ENCODE measurements at places on chromosomes 7 and 10.

DNA sequence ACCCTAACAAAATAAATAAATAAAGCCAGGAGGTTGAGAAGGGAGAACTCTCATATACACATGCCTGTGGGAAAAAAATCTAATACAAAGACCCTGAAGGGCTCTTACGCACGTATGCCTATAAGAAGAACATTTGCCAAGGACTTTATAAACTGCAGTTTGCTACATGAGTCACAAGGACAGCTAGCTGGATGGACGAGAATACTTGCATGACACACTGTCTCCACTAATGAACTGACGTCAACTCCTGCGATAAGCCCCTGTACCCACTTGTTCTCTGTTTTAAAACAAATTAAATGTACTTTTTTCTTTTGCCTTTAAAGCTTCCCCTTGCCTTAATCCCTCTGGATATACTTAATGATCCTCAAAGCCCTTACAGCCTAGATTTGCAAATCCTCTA, 374.6 kb upstream of the GHITM start:
- DNase-seq = no peak

- DNase-seq = no peak
These were observed 10.8 kb upstream of the LIPA start for GRCh38 chr10:89262086-89263051.

DNA sequence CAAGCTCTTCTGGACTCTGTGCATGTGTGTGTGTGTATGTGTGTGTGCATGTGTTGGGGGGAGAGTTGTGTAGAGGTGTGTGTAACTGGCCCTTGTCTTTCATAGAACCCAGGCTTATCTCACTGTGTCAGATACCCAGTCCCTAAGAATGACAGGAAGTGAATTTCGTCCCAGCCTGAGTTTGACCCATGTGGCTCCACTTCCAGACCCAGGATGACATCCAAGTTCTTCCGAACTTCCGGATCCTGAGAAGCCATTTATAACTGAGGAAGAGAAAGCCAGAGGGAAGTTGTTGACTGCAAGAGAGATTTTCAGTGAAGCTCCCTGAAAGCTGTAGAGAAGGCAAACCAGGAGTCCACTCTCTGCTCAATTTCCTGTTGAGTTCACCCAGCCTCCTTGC, 53.2 kb downstream of the ADRB1 start:
- no peak for DNase-seq

DNA sequence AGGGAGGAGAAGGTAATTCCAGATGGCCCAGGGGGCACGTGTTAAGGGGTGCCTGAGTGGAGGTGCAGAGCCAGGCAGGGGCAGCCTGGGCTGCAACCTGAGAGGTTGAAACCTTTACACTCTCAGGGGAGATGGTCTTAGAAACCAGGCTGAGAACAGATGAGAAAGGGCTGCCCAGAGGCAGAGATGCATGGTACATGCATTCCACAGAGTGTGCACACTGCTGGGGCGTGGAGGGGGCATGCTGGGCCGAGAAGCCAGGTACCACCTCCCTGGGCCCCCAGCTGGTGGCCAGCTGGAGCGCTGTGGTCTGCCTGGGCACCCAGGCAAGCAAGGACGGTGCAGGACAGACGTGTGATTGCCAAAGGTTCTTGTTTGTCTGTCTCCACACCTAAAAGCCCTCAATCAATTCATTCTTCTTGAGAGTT, 14.1 kb upstream of the CSGALNACT2 start:
- no peak for DNase-seq

- DNase-seq = no peak
These were observed 112.3 kb downstream of the HGF start for GRCh38 chr7:81657551-81657950.

DNA sequence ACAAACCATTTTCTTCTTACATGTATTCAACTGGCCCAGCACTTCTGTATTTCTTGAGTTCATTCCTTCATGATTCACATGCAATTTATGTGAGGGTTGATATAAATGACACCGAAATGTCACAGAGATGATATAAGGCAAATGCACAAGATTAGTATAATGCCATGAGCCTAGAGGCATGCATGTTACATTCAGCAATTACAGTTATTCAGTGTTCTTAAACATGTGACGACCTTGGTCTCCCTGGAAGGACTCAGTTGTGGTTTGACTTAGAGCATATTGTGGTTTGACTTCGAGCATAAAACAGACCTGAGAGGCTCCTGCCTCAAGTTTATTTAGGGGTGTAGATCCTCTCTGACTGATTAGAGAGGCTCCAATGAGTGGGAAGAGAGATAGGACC, 752.1 kb upstream of the POM121L12 start:
- no peak for DNase-seq

DNA sequence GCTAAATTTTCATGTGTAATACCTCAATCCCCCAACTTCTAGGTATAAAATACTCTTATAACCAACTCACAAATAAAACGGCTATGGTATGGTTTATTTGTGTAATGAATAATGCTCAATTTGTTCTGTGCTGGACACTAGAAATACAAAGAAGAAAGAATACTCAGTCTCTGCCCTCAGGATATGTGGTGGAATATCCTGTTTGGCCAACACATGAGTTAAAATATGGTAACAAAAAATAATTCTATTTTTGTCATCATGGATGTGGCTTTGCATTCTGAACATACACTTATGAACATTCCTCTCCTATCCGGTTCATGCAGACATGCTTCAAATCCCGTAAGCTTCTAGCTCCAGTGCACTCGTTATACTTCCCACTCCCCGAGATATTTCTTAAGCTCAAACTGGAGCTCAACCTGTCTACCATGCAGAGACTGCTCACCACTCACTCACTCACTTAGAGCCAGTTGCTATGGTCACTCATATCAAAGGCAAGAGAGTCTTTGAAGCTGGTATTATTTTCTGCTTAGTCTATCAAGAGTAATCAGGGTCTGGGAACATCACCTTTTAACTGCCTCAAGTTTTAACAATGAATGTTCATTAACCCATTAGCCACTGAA, 53.8 kb upstream of the SLC16A12 start:
- no peak for DNase-seq

DNA sequence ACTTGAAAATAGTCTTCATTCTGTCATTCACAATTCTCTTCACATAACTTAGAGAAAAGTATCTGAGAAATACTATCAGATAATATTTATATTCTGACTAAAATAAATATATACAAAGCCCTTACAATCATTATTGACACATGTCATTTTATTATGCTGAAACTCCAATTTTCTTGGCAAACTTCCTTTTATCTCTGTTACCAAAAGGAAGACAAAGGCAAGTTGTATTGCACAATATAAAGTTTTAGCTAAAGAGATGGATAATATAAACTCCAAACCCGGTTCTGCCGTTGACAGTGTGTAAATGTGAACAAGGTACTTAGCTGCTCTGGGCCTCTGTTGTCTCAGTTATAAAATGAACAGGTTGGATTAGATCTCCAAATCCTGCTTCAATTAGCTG, 99.0 kb upstream of the MDFIC start:
- DNase-seq = no peak

- no peak for DNase-seq
These were observed 314.2 kb upstream of the KLF6 start for GRCh38 chr10:4099202-4099601.

DNA sequence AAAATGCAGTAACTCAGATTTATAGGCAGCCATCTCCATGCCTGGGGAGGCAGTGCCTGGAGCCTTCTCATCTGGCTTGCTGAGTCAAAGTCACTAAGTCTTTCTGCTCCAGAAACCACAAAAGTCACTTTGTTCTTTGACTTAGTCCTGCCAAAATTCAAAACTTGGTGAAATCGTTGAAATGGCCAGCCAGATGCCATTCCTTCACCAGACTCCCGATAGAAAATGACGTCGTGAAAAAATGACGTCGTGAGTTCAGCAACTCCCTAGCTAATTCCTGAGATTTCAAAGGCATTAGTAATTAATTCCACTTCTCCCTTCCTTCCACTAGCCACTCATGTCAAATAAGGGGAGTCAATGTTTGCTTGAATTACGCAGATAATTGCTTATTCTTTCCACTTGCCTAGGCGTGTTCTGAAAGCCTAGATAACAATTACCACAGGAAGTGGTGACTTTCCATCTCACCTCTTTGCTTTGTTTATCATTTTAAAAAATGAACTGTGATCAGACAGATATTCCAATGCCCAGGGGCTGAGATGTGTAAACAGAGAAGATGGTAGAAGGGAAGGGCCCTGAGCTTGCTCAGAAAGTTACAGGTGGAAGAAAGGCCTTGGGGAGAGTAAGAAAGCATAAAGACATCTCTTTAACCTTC, 48.5 kb upstream of the OSBPL3 start:
- DNase-seq = peak; percentile 37

- no peak for DNase-seq
These were observed 28.1 kb downstream of the HKDC1 start for GRCh38 chr10:69248117-69248730.

GRCh38 chr7:3466261-3466660, 165.2 kb downstream of the SDK1 start:
- DNase-seq = no peak

DNA sequence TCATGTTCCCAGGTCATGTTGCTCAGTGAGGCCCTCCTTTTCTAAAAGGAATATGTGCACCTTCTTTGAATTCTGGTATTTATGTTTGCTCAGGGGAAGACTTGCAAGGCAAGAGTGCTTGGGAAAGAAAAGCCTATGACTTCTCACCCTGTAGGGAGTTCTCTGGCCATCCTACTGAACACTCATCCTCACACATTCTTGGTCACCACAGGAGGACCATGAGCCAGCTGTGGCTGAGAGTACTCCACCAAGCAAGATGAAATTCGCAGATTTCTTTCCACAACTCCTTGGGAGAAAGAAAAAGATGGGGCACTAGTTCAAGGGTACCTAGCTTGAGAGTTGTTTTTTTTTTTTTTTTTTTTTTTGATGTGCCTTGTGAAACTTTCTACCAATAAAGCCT, 179.6 kb downstream of the FZD1 start:
- DNase-seq = no peak

DNA sequence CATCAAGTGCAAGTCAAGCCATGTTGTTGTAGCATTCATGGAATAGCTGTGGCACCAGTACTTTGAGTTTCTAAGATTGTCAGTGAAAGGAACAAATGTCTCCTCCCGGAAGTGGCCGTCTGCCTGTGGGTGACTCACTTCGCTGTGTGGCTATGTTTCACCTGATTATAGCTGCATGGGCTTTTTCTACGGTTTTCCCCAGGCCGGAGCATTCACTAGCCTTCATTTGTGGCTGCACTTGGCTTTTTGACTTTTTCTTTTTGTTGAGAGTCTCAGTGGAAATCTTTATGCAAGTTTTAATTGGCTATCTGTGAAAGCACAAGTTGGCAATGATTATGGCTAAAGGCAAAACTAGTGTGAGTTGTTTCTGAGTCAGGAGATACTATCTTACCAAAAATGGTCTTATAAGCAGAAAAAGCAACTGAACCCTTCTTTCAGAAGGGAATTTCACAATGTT, 35.0 kb downstream of the SRI start:
- DNase-seq = no peak

DNA sequence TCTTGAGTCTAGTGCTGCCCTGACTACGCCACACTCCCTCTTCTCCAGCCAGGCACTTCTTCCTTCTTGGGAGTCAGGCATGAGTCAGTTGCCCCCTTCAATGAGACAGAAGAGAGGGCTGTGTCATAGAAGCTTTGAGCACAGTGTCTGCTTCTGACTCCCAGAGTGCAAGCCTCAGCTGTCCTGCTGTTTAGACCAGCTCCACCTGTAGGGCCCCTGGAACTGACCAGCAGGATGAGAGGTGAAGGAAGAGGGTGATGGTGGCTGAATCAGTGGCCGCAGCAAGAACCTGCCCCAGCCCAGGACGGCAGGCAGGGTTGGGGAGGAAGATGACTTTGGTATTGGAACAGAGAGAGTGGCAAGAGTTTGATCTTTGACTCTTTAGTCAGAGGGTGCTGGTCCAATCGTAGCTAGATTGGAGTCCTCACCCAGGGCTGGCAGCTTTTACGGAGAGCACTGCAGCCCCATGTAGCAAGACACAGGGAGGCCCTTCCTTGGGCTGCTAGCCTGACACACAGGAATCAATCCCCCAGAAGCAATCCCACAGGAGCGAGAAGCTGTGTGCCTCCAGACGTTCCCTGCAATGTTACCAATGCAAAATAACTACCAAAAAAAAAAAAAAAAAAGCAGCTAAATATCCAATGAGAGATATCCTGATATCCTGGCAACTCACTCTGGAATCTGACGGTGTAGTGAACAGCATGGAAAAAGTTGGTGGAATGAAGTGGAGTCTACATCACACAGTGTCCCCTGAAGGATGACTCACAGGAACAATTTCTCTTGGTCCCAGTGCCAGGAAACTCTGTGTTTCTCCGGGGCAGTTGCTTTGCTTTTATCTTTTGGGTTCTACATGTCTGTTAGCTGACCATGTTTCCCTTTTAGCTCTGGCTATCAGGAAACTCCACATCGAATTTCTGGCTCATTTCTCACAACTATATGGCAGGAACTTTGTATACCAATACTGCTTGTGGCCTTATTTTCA, 6.9 kb downstream of the C10orf62 start:
- no peak for DNase-seq

- DNase-seq = no peak
These were observed 3.1 kb downstream of the RGS10 start for GRCh38 chr10:119539359-119539825.

- DNase-seq = no peak
These were observed 572.8 kb downstream of the REEP3 start for GRCh38 chr10:64093946-64094535.

DNA sequence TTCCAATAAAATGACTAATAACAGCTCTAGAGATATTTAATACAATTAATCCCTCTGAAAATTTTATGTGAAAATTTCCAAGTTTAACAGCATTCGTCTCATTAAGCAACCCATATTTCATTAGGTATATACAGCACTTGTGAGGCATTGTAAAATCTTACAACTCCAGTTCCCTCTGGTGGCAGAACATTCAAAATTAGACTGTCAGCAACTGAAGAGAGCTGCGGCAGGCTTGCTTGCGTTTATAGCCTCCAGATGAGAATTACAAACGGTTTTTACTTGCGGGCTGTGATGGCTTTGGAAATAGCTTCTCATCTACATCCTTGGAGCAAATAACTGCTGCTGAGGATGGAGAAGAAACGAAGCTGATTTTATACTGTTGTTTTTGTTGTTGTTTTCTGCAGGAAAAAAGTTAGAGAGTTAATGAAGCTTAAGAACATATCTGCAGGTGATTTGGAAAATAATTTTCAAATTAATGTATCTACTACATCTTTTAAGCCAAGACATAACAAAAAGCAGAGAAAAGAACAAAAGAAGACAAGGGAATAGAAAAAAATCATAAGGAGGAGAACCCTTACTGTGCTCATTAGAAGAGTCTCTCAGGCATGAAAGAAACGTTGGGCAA, 171.3 kb downstream of the MAGI2 start:
- DNase-seq = peak; percentile 65

GRCh38 chr7:46035166-46035565, 114.1 kb upstream of the IGFBP3 start:
- no peak for DNase-seq

- no peak for DNase-seq
These were observed 57.9 kb upstream of the EXOC6 start for GRCh38 chr10:92790440-92790839.

GRCh38 chr7:129719980-129720732, 108.6 kb downstream of the NRF1 start:
- DNase-seq = no peak

GRCh38 chr10:74238031-74238431, 87.0 kb downstream of the ADK start:
- peak; percentile 93 for DNase-seq

Data from A673 (cell line).